EH (cell line): ENCODE measurements at places on chromosomes 7 and 10.

DNA sequence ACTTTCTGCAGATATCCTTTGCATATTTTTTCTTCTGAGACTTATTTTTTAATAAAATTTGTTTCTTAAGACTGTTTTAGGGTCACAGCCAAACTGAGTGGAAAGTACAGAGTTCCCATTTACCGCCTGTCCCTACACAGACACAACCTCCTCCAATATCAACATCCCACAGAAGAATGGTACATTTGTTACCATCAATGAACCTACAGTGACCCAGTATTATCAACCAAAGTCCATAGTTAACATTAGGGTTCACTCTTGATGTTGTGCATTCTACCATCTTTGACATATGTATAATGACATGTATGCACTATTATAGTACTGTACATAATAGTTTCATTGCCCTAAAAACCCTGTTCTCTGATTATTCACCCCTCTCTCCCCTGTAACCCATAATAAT lies 14.6 kb upstream of the REEP3 start:
- no peak for DNase-seq

DNA sequence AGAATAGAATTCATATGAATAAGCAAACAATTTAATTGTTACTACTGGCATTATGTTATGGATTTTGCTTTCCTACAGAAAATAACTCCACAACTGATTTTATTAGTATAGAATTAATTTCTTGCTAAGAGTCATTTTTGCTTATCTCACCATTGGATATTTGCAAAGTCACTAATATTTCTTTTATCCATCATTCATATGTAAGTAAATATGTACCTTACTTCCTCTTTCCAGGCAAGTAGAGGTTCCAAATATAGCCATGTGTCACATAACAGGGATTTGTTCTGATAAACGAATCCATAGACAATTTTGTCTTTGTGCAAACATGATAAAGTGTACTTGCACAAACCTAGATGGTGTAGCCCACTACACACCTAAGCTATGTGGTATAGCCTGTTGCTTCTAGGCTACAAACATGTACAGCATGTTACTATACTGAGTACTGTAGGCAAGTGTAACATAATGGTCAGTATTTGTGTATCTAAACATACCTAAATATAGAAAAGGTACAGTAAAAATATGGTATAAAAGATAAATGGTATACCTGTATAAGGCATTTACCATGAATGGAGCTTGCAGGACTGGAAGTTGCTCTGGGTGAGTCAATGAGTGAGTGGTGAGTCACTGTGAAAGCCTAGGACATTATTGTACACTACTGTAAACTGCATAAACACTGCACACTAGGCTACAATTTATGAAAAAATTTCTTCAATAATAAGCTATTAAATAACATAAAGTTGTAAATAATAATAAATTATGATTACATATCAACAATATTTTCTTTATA lies 18.3 kb downstream of the KLLN start:
- peak; percentile 73 for DNase-seq

GRCh38 chr10:132946806-132947546 lies 4.6 kb upstream of the CFAP46 start:
- DNase-seq: no peak

- DNase-seq: no peak
These were observed 333.2 kb upstream of the MGMT start for GRCh38 chr10:129133856-129134255.

- DNase-seq: no peak
These were observed 113.5 kb upstream of the SDK1 start for GRCh38 chr7:3187444-3188040.

DNA sequence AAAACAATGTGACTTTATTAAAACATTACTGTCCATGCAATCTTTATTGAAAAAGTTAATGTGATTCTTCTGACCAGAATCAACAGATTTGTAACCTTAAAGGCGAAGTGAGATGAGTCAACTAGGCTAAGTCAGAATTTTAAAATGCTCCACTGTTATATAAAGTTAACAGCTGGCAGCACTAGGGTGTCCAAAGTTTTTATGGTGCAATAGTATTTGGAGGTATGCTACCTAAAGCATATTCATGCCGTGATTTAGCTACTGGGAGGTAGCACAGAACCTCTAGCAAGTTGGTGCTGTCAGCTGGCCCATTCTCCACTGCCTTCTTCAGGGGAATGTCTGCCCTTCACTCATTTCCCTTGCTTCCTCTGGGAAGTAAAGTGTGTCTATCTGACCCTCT lies 126.7 kb downstream of the RAPGEF5 start:
- no peak for DNase-seq

DNA sequence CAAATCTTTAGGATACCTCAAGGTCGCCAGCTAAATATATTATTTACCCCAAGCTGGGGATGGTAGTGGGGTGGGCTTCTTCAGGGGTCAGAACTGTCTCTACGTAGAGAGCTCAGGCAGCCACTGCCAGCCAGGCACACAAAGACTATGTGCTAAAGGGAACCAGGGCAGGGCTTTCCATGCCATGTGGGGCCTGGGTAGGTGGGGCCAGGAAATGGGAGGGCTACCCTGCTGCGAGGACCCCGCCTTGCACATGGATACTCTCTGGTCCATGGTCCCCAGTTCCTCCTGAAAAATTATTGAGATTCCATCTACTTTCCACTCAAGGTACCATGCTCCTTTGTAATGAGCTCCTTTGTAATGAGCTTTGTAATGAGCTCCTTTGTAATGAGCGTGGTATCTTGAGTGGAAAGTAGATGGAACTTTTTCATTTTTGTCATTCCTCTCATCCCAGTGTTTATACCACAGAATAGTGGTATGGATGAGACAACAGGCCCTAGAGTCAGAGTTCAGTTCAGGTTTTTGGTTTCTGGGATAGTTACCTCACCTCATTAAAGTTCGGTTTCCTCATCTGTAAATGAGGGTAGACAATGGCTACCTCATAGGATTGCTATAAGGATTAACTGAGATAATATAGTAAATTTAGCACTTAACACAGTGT lies 5.8 kb downstream of the SYNPO2L start:
- peak; percentile 82 for DNase-seq

DNA sequence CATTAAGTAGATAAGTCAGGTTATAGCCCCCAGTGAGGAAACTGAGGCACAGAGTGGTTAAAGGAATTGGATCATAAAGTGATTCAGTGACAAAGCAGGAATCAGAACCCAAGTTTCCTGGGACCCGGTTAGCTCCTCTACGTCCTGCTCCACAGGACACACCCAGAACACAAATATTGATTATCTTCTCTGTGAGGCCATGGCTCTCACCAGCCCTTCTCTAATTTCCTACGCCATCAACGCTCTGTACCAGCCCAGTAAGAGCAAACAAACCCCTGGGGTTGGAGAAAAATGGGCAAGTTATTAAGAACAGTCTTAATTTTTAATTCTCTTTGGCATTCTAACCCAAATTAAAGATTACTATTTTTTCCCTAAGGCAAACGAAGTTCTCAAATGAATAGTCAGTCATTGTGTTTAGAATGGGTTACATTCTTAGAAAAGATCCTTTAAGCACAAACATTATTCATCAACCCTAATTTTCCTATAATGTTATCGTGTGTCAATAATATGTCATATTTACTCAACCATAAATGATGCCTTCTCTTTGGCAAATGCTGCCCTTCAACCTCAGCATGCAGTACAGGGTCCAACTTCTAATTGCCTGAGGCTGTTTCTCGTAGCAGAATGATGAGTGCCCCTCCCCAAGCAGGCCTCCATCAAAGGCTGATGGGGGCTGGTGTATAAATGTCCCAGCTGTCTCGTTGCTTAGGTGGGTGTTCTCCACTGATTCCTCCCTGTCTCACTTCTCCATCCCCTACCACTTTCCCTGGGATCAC lies 25.4 kb upstream of the TM9SF3 start:
- no peak for DNase-seq

GRCh38 chr7:113099284-113099919 lies 12.8 kb upstream of the GPR85 start:
- DNase-seq: no peak

- no peak for DNase-seq
These were observed 81.0 kb downstream of the CELF2 start for GRCh38 chr10:11098666-11099065.

DNA sequence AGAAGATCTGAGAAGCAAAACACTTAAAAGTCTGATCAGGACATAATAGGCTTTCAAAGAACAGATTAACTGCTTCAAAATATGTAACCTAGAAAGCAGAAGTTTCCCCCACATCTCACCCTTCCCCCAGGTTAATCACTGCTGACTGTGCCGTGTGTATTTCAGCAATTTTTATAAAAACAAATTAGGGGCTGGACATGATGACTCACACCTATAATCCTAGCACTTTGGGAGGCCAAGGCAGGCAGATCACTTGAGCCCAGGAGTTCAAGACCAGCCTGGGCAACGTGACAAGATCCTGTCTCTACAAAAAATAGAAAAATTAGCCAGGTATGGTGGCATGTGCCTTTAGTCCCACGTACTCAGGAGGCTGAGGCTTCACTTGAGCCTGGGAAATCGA lies 67.6 kb upstream of the GATA3 start:
- DNase-seq: peak; percentile 46

- DNase-seq: no peak
These were observed 19.2 kb upstream of the PARD3 start for GRCh38 chr10:34834274-34834673.

GRCh38 chr10:25748509-25748908 lies 185.5 kb upstream of the MYO3A start:
- no peak for DNase-seq

DNA sequence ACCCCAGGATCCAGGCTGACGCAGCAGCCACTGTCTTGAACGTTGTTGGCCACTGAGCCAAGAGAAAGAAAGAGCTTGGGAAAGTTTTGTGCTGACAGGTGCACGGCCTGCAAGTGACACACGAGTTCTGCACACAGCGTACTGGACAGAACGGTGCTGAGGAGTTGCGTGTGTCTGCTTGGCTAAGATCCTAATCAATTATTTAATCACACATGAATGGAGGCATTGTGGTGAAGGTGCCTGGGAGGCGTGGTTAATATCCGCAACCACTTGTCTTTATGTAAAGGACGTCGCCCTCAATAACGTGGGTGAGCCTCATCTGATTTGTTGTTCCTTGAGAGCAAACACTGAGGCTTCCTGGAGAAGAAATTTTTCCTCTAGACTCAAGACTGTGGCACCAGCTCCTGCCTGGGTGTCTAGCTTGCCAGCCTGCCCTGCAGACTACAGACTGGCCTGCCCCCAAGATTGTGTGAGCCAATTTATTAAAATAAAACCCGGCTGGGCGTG lies 16.6 kb upstream of the GNA12 start:
- no peak for DNase-seq

- no peak for DNase-seq
These were observed 853.5 kb downstream of the GATA3 start for GRCh38 chr10:8908013-8908412.

DNA sequence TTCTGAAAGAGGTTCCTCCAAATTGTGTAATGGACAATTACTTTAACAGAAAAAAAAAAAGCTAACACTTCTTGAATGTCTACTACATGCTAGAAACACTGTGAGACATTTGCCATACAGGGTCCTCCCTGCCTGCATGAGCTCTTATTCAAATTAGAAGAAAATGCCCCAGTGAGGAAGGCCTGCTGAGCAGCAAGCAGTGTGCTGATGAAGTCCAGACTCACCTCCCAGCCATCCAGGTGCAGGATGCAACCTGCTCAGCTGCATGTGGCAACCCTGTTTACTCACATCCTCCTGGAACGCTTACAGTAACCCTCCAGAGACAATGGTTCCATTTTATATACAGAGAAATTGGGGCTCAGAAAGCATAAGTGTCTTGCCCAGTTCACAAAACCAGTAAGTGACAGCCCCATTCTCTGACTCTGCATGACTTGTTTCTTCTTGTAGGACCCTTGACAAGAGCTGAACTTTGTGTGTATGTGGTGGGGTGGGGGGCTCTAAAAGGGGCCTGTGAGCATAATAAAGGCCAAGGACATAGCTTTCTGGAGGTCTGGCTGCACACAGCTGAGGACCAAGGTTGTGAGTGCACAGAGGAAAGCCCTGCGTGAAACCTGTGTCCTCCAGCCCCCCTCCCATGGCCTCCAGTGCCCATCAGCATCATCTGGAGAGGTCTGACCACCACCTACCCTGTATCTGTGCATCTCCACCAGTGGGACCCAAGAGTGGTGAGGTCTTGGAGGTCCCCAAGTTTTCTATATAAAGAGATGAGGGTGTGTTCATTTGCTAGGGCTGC lies 387.8 kb downstream of the GRID1 start:
- DNase-seq: no peak

GRCh38 chr10:59580026-59580863 lies 129.4 kb downstream of the SLC16A9 start:
- DNase-seq: peak; percentile 17
